ENCODE measurements at places on chromosomes 3 and 15.
A peak's percentile ranks its signal among the peaks of the same experiment; 100 is the strongest.

DNA sequence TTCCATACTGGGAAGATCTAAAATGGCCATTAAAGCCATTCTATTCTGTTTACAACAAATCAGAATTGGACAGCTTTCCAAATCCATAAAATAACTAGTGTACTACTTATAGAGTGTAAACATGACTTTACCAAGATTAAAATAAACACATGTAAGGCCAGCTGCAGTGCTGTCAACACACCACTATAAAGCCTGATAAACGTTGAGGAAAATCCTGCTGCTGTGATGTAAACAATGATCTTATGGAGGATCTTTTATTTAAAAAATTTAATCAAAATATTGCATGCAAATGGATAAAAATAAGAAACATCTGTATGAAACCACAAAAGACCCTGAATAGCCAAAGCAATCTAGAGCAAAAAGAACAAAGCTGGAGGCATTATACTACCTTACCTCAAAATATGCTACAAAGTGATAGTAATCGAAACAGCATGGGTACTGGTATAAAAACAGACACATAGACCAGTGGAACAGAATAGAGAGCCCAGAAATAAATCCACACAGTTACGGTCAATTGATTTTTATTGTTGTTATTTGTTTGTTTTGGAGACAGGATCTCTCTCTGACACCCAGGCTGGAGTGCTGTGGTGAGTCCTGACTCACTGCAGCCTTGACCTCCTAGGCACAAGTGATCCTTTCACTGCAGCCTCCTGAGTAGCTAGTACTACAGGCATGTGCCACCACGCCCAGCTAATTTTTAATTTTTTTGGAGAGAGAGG lies 428.8 kb upstream of the C2CD4B start:
- DNase-seq, result no peak

GRCh38 chr15:25761971-25762662 lies 101.0 kb downstream of the ATP10A start:
- no peak for DNase-seq

GRCh38 chr3:54305409-54306099 lies 183.2 kb downstream of the CACNA2D3 start:
- no peak for DNase-seq

- DNase-seq, result peak; percentile 0
Observed at GRCh38 chr3:121330118-121330517, 215.7 kb downstream of the POLQ start.

GRCh38 chr3:170714562-170715535 lies 129.0 kb upstream of the SLC7A14 start:
- DNase-seq, result peak; percentile 62

GRCh38 chr3:11691767-11692531 lies 48.2 kb upstream of the VGLL4 start:
- no peak for DNase-seq

Data from muscle of back (tissue), 13 donors.